EL (cell line): ENCODE measurements at places on chromosomes 1 and 21.
A peak's percentile ranks its signal among the peaks of the same experiment; 100 is the strongest.

DNA sequence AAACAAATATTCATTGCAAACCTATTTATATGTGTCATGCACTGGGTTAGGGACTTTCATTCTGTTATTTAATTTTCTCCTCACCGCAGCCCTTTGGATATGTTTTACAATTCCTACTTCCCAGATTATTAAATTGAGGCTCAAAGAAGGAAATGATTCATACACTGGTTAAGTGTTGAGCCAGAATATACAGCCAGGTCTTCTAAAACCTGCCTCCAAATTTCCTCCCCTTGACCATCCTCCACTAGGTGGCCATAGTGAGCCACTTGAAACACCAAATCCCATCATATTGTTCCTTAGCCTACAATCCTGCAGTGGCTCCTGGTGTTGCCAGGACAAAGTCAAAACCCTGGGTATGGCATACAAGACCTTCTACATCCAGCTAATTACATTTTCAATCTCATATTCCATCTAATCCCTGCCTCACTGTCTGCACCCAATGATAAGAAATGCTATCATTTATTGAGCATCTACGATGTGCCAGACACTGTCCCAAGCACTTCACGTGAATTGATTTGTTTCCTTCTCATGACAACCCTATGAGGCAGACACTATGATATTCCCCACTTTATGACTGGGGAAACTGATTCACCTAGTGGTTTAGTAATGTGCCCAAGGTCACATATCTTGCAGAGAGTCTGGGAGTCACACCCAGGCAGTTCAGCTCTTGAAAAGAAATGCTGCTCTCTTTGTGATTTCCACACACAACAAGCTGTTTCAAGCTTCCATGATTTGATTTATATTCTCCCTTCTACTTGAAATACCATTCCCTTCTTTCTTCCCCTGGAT is 23.6 kb upstream of the KIRREL1 start:
- DNase-seq, result peak; percentile 87

DNA sequence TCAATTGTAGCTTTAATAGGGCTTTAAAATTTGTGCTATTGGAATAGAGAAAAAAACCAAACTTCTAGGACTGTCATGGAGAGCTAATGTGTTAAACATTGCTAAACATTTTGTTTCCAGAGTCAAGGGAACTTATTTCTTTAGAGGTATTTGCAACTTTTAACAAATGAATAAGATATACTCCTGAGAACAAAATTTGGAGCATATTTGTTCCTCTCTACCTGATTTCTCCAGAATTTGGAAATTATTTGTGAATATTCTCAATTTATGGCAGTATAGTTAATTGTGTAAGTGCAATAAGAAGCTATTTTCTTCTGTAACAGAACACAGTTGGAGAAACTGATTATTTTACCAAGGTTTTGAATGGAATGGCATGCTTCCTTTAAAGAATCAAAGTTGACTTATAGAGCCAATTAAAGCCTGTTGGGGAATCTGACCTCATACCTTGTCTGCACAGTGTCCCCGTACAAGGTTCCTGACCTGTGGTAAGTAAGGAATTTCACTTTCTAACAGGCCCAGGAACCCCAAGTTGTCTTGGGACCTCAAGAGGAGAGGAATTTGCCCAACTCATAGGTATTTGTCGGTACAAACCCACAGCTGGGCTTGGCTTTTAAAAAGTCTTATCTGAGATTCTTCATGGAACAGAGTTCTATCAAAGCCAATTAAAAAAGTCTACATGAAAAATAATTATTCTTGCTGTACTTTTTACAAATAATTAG is 72.6 kb upstream of the CSF1 start:
- no peak for DNase-seq

GRCh38 chr1:38569932-38570656 is 289.5 kb downstream of the RRAGC start:
- DNase-seq, result no peak

DNA sequence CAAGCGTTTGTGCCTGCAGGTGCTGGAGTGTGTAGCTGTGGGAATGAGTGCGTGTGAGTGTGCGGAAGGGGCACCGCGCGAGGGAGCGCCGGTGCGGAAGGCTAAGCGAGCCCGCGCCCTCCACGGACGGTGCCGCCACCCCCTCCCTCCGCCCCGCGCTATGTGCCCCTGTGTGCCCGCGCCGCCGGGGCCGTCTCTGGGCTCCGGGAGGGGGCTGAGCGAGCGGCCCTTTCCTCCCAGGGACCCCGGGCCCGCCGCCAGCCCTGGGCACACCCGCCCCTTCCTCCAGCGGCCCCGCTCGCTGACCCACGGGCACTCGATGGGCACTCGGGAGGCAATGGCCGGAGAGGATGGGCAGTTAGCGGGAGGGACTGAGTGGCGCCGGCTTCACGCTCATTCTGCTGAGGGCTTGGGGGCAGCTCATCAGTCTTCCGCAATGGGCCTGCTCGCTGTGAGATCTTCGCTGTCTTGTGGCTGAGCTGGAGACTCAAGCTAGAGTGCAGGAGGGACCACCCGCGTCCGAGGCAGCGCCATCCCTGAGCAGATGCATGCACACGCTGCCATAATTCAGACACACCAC is 8.6 kb upstream of the ADGRB2 start:
- no peak for DNase-seq

GRCh38 chr1:227033880-227034279 is 93.8 kb downstream of the COQ8A start:
- DNase-seq, result no peak

DNA sequence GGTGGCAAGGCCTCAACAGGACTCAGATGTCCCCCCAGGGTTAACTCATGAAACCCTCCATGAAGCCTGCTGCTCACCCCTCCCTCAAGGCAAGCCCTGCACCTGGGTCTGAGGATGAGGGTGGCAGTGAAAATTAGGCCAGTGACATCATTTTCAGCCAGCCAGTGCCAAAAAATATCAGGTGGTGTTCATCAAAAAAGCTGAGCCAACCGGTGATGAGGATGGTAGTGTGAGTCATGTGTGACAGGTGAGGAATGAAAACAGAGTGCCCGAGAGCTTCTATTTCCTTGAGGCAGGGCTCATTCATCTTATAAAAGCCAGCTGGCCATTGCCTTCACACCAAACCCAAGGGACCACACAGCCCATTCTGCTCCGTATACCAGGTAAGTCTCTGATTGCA is at the start of gene SPRR1A:
TSS of gene SPRR1A (plus strand) at position 339 of the 400 bp plus-strand sequence. CDS start 1,150 bp downstream, outside the sequence.
- no peak for DNase-seq

DNA sequence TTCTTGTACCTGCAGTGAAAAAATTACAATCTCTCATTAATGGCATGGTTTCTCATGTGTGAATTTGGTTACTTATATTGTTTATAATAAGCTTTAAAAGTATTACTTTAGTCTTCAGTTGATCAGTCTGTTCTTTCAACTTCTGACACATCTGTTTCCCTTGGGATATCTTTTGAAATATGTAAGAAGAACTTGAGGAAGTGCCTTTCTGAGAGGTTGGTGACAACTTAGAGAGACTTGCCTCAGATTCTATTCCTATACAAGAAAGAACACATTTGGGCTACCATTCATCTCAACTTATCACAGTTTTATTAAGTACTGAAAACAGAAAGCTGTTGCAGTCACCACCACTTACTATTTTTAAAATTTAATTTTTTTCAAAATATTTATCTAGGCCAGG is 8.1 kb downstream of the AKNAD1 start:
- no peak for DNase-seq

DNA sequence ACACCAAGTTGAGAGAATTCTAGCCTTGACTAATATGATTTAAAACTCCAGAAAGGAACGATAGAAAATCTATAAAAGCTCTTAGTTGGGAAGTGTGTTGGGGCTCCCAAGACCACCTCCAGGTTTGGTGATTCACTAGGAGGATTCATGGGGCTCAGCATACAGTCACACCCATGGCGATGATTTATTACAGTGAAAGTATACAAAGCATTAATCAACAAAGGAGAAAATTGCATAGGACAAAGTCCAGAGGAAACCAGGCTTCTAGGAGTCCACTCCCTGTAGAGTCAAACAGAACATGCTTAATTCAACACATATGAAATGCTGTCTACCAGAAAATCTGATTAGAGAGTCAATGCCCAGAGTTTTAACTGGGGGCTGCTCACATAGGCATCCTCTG is 4.8 kb downstream of the CDCA8 start:
- DNase-seq, result no peak

GRCh38 chr1:203270448-203270847 is 34.9 kb upstream of the BTG2 start:
- DNase-seq, result no peak

- no peak for DNase-seq
Measured at GRCh38 chr1:208709981-208710380, 465.8 kb upstream of the PLXNA2 start.

DNA sequence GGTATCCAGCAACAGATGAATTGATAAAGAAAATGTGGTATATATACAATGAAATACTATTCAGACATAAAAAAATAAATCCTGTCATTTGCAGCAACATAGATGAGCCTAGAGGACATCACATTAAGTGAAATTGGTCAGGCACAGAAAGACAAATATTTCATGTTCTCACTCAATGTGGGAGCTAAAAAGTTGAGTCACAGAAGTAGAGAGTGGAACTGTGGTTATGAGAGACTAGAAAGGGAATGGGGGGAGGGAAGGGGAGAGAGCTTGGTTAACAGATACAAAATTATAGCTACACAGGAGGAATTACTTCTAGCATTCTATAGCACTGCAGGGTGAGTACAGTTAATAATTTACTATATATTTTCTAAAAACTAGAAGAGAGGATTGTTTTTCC is 37.1 kb upstream of the SERPINC1 start:
- DNase-seq, result peak; percentile 13

DNA sequence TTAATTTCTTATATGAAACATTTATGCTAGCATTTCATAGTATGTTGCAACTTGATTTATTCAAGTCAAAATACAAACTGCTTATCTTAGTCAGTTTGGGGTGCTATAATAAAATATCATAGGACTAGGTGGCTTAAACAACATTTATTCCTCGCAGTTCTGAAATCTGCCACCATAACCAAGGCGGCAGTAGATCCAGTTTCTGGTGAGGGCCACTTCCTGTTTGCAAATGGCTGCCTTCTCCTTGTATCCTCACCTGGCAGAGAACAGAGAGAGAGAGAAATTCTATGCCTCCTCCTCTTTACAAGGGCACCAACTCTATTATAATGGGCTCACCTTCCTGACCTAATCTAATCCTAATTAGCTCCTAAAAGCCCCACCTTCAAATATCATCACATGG is 76.1 kb upstream of the RGS2 start:
- peak; percentile 11 for DNase-seq

DNA sequence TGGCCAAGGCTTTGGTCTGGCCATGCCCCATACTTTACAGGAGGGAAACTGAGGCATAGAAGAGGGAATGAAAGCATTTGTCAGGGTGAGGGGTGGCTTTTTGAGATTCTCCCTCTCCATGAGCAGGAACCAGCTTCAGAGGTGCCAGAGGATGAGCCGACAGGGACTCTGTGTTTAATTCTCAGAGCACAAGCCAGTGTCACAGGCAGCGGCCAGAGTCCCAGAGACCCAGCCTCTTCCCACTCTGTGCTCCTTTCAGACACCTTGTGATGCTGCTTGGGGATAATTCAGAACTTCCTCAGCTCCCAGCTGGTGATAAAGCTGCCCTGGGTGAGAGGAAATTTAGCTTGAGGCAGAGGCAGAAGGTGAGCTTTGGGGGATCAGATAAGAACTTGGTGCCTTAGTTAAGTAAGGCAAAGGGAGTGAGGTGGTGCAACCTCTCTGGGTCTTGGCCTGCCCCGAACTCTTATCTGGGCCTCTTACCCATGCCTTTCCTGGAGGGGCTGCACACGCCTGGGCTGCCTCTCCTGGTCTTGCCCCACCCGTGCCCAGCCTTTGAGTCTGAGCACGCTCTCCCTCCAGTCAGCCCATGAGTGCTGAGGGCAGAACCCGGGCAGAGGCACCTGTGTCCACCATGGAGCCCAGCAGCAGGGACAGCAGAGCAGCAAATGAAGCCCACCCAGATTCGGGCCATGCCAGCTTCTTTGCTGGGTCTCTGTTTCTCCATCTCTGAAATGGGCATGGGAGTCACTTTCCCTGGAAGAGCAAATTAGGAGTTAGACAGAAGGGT is 175.6 kb upstream of the C1orf174 start:
- no peak for DNase-seq

- peak; percentile 80 for DNase-seq
Measured at GRCh38 chr1:193335806-193336428, 149.5 kb upstream of the B3GALT2 start.

- DNase-seq, result no peak
Measured at GRCh38 chr1:46461017-46461808, 28.4 kb upstream of the DMBX1 start.

DNA sequence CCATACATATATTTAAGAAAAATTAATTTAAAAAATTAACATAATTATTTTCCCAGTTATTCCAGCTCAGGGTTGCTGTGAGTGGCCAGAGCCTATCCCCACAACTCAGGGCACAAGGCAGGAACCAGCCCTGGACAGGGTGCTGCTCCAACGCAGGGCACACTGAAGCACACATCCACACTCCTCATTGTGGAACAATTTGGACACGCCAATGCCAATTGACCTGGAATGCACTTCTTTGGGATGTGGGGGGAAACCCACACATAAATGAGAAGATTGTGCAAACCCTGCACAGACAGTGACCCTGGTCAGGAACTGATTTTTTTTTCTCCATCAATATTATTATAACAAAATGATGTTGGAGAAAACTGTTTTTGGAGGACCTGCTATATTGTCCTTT is 23.4 kb downstream of the SAMSN1 start:
- DNase-seq, result no peak
